NCI-H187 treated with DMSO at 0.1 percent for 48 hours (cell line): ENCODE measurements at places on chromosomes 13 and 19.

DNA sequence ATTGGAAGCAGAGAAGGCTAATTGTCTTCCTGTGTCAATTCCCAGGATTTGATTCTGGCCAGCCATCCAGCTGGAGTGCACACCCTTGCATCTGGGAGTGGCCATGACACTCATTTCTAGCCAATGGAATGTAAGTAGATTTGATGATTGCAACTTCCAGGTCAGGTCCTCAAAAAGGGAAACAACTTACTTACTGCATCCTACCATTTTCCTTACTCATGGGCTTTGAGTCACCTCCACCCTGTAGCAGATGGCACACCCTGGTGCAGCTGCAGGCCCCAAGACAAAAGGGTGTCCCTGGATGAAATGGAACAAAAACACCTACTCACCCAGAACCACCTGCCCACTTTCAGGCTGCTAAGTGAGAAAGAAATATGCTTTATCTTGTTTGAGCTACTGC lies 27.3 kb upstream of the MPHOSPH8 start:
- DNase-seq = no peak

GRCh38 chr19:3580156-3580934 lies 4.9 kb upstream of the GIPC3 start:
- no peak for DNase-seq

DNA sequence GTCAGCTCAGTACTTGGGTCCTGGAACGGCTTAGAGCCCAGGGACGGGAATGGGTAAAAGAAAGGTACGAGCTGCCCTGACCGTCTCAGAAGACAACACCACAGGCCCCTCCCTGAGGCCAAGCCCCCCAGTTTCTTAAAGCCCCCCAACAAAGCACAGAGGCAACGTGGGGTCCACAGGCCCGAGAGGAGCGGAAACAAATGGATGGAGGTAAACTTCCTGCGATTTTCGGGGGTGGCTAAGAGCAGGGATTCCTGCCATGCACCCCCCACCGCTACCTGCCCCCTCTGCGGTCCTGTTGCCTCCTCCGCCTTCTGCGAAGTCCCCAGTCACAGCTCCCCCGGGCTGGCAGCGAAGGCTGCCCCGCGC lies 48.2 kb downstream of the PTPRS start:
- no peak for DNase-seq

DNA sequence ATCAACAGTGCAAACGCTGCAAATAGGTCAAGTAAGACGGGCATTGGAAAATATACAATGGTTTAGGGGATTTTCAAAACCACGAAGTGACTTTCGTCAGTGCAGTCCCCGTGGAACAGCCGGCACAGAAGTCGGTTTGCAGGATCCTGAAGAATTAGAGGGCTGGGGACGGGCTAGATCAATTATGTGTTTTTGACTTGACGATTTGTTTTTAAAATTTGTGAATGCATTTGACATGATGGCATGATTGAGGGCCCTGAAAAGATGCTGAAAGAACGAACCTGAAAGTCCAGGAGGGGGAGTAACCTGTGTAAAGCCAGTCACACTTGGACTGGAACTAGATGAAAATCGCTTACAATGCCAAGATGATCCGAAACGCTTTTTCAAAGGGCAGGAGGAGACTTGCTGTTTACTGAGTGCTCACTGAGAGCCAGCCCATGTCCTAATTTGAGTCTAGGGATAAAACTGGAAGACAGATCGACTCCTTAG lies 8.9 kb upstream of the DGKH start:
- DNase-seq = no peak

- no peak for DNase-seq
These were observed 1056.9 kb upstream of the ATXN8OS start for GRCh38 chr13:69050696-69051095.

- no peak for DNase-seq
These were observed 565.1 kb downstream of the LIG4 start for GRCh38 chr13:107650081-107650701.

- no peak for DNase-seq
These were observed 499.5 kb upstream of the SPRY2 start for GRCh38 chr13:80840316-80840976.

DNA sequence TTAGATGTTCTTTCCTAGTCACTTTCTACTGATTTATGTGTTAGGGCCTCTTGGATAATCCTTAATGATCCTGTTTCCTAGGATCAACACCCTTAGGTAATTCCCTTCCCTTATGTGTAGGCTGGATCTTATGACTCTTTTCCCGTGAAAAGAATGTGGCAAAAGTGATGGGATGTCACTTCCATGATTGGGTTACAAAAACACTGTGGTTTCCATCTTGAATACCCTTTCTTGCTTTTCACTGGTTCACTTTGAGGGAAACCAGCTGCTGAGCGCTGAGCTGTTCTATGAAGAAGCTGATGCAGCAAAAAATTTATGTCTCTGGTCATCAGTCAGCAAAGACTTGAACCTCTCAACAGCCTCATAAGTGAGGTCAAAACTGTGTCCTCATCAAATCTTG lies 609.4 kb downstream of the OLFM4 start:
- DNase-seq = no peak

GRCh38 chr19:2287585-2288337 lies 5.8 kb upstream of the PEAK3 start:
- no peak for DNase-seq

GRCh38 chr13:42487221-42487620 lies 86.7 kb upstream of the TNFSF11 start:
- no peak for DNase-seq

DNA sequence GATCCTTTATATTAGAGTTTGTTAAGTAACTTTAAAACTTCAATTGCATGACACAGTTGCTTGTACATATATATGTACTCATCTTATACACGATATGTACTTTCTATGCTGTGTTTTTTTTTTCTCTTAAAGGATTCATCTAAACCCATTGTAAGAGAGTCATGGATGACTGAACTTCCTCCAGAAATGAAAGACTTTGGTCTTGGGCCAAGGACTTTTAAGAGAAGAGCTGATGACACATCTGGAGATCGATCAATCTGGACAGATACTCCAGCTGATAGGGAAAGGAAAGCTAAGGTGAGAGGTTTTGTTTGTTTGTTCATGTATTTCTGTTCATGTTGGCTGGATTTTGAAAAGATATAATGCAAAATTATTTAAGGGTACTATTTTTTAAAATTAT lies 26.0 kb downstream of the GPALPP1 start:
- no peak for DNase-seq

- no peak for DNase-seq
These were observed 692 bp downstream of the ZNF234 start for GRCh38 chr19:44142059-44142433.

DNA sequence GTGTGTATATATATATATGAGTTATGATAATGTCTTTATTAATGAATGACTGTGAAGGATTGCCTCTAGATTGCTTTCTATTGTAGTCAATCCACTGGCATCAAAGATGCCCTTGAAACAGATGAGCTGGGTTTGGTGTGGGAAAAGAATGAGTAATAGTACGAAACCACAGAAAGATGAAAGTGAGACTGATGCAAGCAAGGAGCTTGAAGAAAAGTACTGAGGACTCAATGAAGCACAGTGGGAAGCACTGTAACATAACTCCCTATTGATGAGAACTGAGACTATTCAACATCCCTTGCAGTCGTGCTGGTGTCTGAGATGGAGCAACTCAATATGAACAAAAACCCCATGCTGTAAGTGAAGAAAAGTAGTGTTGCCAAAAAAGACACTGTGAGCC lies 1794.2 kb downstream of the SLITRK5 start:
- no peak for DNase-seq
